HFF-Myc (cell line): ENCODE measurements at places on chromosomes 1 and 21.
A peak's percentile ranks its signal among the peaks of the same experiment; 100 is the strongest.

GRCh38 chr21:25911730-25912401 is 177.1 kb downstream of the GABPA start:
- DNase-seq: no peak

DNA sequence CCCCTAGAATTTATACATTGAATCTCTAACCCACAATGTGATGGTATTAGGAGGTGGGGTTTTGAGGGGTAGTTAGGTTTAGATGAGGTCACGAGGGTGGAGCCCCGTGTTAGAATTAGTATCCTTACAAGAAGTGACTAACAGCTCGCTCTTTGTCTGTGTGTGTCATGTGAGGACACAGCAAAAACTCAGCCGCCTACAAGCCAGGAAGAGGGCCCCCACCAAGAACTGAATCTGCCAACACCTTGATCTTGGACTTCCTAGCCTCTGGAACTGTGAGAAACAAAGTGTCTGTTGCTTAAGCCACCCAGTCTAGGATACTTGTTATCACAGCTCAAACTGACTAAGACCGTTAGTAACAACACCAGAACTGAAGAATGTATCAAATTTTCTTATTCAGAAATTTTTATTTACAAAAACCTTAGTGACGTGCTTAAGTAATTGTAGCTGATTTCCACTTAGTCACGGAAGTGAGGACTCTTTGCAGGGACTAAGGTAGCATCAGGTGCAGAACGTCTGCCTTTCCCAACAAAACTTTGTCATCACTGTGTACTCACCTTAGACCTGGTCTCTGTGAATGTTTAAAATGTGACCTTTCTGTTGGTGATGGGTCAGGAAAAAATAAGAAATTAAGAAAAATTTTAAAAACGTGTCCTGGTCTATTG is 24.5 kb upstream of the LRRC8C start:
- no peak for DNase-seq

DNA sequence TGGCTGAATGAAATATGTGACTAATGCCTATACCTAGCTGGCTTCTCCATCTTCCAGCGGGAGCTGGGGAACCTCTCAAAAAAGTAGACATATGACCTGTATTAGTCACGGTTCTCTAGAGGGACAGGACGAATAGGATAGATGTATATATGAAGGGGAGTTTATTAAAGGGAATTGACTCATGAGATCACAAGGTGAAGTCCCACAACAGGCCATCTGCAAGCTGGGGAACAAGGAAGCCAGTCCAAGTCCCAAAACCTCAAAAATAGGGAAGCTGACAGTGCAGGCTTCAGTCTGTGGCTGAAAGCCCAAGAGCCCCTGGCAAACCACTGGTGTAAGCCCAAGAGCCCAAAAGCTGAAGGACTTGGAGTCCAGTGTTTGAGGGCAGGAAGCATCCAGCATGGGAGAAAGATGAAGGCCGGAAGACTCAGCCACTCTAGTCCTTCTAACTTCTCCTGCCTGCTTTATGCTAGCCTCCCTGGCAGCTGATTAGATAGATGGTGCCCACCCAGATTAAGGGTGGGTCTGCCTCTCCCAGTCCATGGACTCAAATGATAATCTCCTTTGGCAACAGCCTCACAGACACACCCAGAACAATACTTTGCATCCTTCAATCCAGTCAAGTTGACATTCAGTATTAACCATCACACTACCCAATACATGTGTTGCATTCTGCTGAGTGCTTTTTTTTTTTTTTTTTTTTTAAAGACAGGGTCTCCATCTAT is 19.6 kb downstream of the OLIG1 start:
- DNase-seq: no peak

GRCh38 chr1:17277511-17278159 is 28.7 kb downstream of the PADI3 start:
- no peak for DNase-seq

GRCh38 chr1:42736152-42736551 is 3.9 kb downstream of the CLDN19 start:
- DNase-seq: no peak

DNA sequence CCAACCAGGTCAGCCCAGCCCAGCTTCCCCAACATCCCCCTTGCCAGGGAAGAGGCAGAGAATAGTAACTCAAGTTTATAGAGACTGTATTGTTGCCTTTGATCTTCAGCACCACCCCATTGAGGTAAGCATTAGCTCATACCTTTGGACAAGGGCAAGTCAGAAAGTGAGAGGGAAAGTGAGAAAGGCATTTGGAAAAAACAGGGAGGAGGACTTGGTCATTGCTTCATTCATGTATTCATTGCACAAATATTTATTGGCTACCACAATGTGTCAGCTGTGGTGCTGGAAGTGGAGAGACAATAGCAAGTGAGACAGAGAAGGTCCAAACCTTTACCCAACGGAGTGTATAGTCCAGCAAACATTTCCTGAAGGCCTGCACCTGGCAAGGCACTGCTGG is 561.2 kb downstream of the KIF26B start:
- peak; percentile 26 for DNase-seq

DNA sequence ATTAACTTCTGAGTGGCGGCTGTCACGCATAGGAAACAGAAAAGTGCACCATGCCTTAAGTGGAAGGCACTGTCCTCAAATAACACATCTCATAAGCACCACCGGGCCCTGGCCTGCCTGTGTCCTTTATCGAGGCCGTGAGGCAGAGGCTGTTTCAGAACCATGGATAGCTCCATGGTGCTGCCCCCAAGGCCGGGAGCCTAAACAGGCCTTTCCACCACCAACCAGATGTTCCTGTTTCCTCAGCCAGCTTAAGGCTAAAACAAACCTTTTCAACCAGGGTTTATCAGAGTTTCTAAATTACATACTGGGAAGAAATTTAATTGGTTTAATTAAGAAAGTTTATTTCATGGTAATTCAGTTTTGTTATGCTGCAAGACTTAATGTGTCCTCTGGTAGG is 114.4 kb downstream of the DMRTA2 start:
- peak; percentile 2 for DNase-seq

GRCh38 chr1:47621483-47621882 is 183.6 kb downstream of the FOXD2 start:
- no peak for DNase-seq

DNA sequence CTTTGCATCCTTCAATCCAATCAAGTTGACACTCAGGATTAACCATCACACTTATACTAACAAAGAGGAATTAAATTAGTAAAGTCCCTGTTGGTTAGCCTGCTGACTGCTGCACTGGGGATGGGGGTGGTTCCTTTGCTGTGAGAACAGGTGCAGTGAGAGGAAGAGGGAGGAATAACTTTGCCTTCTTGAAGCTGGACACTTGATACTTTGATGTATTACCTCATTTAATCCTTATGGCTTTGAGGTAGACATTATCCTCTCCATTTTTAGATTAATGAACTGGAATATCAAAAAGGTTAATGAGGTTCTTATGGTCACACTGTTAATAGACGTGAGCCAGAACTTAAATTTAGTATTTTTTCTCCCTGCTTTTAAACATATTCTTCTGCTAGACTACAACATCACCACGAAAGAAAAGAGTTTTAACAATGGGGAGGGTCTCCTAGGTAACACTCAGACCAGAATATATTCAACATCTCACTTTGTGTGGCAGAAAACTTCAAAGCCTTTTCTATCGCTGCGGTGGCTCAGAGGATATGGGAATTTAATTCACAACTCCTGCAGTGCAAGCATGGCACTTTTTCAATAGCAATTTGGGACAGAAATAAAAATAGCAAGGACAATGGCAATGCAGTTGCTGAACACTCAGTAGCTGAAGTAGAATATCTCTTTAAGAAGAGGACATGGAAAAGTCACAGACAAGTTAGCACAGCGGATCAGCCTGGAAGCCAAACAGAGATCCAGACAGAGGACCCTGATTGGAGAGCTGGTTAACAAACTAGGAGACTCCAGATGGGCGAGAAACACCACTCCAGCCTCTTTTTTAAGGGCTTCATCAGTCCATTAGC is 68.8 kb upstream of the DNAH14 start:
- no peak for DNase-seq

DNA sequence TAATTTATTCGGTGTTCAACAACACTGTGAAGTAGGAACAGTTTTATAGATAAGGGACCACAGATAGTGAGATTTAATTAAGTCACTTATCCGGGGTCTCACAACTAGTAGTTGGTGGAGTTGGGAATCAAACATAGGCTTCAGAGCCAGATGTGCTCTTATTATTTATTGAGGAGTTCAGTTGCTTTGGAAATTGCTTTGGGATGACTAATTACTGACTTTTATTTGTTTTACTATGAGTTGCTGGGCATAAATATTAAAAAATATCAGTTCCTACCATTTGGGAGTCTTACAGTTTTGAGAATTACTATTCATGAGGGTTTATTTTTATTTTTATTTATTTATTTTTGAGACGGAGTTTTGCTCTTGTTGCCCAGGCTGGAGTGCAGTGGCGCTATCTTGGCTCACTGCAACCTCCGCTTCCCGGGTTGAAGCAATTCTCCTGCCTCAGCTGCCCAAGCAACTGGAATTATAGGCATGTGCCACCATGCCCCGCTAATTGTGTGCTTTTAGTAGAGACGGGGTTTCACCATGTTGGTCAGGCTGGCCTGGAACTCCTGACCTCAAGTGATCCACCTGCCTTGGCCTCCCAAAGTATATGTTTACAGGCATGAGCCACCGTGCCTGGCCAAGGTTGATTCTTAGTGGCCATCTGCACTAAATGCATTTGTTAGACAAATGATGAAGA is 27.7 kb downstream of the THRAP3 start:
- DNase-seq: no peak

GRCh38 chr1:67457247-67457646 is 27.0 kb upstream of the SERBP1 start:
- no peak for DNase-seq

DNA sequence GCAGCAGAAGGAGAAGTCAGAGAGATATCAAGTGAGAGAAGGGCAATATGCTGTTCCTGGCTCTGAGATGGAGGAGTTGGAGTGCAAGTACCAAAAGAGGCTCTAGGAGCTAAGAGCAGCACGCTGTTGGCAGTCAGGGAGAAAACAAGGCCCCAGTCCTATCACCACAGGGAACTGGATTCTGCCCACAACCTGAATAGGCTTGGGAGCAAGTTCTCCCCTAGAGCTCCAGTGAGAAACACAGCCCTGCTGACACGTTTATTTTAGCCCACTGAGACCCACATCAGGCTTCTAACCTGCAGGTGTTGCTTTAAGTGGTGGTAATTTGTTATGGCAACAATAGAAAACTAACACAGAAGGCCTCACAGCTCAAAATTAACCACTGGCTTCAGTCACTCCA is 31.8 kb upstream of the ZNF644 start:
- no peak for DNase-seq

DNA sequence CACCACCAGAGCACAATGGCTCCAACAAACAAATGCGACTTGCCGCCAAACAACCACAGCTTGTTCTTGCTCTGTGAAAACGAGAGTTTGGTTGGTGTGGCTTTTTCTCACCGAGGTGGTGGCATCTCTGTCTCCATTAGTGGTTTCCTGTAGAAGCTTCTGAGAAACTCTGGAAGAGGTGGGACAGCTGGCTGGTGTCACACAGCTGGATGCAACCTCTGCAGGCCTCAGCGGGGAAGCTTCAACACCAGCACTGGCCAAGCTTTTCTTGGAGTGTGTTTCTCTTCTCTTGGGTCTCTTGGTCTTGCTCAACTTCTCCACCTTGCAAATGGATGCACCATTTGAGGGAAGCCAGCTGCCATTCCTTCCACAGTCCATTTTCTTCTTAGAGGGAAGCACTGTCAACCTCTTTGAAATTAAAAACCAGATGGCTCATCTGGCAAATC is 124.8 kb downstream of the KCNN3 start:
- no peak for DNase-seq

DNA sequence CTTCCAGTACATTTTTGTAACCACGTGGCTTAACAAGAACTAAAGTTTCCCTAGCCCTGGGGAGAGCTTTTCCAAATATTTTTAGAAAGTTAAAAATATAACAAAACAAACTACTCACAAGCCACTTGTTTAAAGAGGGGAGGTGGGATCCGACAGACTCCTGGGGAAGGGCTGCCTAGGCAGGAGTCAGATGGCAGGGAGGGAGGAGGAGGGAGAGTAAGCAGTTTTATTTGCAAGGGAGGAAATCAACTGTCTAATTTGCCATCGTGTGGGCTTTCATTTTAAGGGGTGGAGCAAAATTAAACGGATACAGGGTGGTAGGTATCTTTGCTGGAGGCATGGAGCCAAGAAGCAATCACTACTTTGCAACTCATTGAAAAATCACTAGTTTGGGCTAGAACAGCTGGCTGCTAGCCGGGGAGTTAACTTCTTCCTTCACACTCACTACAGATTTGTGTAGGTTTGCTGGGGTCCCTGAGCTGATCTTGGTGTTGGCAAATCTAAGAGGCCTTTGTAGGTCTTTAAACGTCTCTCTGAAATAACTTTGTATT is 8.8 kb downstream of the BARHL2 start:
- no peak for DNase-seq

DNA sequence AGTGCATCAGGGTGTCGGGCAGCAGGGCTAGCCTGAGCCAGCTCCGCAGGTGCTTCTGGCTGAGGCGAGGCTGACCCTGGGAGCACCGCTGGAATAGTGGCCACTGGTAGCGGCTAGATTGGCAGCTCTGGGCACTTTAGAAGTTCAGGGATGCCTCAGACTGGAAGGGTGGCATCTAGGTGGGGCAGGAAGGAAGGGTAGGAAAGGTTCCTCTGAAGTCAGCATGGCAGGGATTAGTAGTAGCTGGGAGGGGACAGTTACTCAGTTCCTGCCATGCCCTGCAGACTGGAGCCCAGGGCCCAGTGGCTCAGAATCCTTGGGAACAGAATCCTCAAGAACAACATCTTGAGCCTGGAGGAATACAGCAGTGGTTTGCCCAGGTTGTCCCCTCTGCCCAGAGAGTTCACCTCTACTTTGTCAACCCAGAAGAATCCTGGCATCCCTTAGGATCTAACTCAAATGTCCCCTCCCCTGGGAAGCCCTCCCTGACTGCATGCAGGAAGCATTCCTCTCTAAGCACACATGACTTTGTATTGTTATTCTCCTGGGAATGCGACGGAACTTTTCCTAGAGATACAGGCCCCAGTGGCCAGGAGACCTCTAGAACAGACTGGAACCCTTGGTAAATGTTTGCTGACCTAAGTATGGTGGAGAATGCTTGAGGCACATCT is 39.5 kb upstream of the BCAR3 start:
- no peak for DNase-seq

- no peak for DNase-seq
These were observed 48.3 kb downstream of the LRRC8C start for GRCh38 chr1:89681045-89681729.

DNA sequence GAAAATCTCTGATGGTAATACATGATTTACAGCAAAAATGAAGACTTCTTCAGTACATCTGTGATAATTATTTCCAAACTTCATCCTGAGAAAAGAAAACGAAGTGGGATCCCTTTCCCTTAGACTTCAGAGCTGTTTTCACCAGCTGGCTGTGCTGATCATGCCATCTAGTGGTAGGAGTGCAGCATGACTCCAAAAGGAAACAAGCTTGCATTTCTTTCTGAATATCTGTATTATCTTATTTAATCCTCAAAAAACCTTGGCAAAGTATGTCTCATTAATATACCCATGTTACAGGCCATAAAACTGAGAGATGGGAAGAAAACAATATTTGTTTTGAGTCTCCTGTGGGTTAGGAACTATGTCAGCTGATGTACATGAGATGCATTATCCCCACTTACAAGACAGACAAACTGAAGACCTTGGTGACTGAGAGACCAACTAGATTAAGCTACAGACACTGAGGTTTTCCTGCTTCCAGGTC is 9.8 kb upstream of the GJA8 start:
- peak; percentile 24 for DNase-seq
